T-helper 17 cell (primary cell): ENCODE measurements at places on chromosomes 2 and 18. TPM values are rescaled to one million over a fixed set of nuclear protein-coding genes. Genes with fewer than 3 reads are reported as not detected.

The TNS1 gene
- 0.80 TPM for total RNA-seq

The PLEK gene
- total RNA-seq, result 18.0 TPM

The BBS5 gene
- total RNA-seq, result 2.9 TPM

The UNC80 gene
- total RNA-seq, result not detected

The CTDSP1 gene
- total RNA-seq, result 109 TPM

The COL4A3 gene
- total RNA-seq, result 0.52 TPM

The RAB6C gene
- not detected for total RNA-seq

The GALNT13 gene
- total RNA-seq, result not detected

The ITPRIPL1 gene
- 6.6 TPM for total RNA-seq

The C1GALT1C1L gene
- total RNA-seq, result not detected

The RHOB gene
- total RNA-seq, result 59.8 TPM

The PMS1 gene
- total RNA-seq, result 18.0 TPM

The CHRND gene
- not detected for total RNA-seq

The UGT1A3 gene
- total RNA-seq, result not detected

The RGPD3 gene
- 0.21 TPM for total RNA-seq

The DNER gene
- total RNA-seq, result not detected

The RIT2 gene
- total RNA-seq, result not detected

The TIMM21 gene
- total RNA-seq, result 12.1 TPM

The LIMS4 gene
- total RNA-seq, result 0.44 TPM

The SERPINB4 gene
- total RNA-seq, result not detected

The AGXT gene
- not detected for total RNA-seq

The SERPINB7 gene
- total RNA-seq, result not detected

The ST6GAL2 gene
- 0.17 TPM for total RNA-seq

The CCDC74A gene
- total RNA-seq, result 2.3 TPM

The PLB1 gene
- total RNA-seq, result 2.2 TPM

The UGT1A5 gene
- not detected for total RNA-seq

The HMSD gene
- not detected for total RNA-seq

The EIF2B4 gene
- 33.2 TPM for total RNA-seq

The C2orf78 gene
- not detected for total RNA-seq

The EGR4 gene
- 0.70 TPM for total RNA-seq

The COLEC12 gene
- total RNA-seq, result not detected

The CFC1B gene
- not detected for total RNA-seq

The NT5C1B gene
- not detected for total RNA-seq

The EFHD1 gene
- total RNA-seq, result 1.8 TPM

The BCL2 gene
- total RNA-seq, result 136 TPM

The VAMP5 gene
- 38.2 TPM for total RNA-seq

The LRRC30 gene
- not detected for total RNA-seq

The INHBB gene
- not detected for total RNA-seq

The NXPH2 gene
- not detected for total RNA-seq

The SH3YL1 gene
- total RNA-seq, result 53.3 TPM

The CD8A gene
- total RNA-seq, result 0.70 TPM

The OSBPL6 gene
- total RNA-seq, result 0.67 TPM

The ANKRD36B gene
- total RNA-seq, result 66.6 TPM

The SLC9A2 gene
- not detected for total RNA-seq
